ENCODE measurements at places on chromosomes 13 and 19.

DNA sequence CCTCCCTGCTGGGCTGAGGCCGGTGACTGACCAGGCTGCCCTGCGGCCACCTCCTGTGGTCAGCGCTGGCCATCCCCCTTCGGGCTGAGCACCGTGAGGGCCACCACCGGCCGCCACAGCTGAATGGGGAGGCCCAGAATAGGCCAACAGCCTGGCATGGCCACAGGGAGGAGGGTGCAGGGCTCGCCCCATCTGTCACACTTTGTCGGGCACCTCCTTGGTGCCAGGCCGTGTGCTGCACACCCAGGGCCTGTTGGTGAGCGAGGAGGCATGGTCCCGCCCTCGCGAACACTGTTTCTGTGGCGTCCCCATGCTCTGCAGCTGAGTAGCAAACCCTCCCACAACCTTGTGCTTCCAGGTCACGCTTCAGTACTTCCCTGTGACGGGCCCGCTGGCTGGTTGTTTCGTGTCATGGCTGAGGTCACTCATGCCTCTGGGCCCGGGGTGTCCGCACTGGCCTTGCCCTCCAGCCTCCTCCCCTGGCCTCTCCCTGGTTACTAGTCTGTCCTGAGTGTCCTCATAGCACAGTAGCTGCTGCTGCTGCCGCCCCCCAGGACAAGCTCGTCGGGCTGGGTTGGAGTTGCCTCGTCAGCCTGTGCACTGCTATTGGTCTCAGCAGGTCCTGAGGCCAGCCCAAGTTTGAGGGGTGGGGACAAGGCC lies 15.2 kb downstream of the EPN1 start:
- no peak for DNase-seq

GRCh38 chr19:29655648-29656335 lies 9.5 kb upstream of the PLEKHF1 start:
- no peak for DNase-seq

DNA sequence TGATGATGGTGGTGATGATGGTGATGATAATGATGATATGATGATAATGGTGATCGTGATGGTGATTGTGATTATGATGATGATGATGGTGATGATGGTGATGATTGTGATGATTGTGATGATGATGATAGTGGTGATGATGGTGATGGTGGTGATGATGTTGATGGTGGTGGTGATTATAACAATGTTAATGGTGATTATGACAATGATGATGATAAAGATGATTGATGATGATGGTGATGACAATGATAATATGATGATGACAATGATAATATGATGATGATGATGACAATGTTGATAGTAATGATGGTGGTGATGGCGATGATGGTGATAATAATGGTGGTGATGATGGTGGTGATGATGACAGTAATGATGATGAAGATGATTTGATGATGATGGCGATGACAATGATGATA lies 34.1 kb upstream of the ZNF536 start:
- no peak for DNase-seq

- no peak for DNase-seq
These were observed 3.3 kb upstream of the EPOR start for GRCh38 chr19:11387162-11388034.

Measured in fibroblast of skin of left biceps (primary cell).